ENCODE measurements at places on chromosomes 16 and 17. TPM values are rescaled to one million over a fixed set of nuclear protein-coding genes. Genes with fewer than 3 reads are reported as not detected.

The GAS2L2 gene
- total RNA-seq, result 0.08 TPM

The KRT17 gene
- 0.90 TPM for total RNA-seq

The CD300LB gene
- not detected for total RNA-seq

The TEKT3 gene
- not detected for total RNA-seq

Data from A549 treated with RU486 at 1 μM for 4 hours (cell line).